ENCODE measurements at places on chromosomes 11 and 22.

- no peak for DNase-seq
Observed at GRCh38 chr11:83471831-83472727, 185.9 kb upstream of the CCDC90B start.

DNA sequence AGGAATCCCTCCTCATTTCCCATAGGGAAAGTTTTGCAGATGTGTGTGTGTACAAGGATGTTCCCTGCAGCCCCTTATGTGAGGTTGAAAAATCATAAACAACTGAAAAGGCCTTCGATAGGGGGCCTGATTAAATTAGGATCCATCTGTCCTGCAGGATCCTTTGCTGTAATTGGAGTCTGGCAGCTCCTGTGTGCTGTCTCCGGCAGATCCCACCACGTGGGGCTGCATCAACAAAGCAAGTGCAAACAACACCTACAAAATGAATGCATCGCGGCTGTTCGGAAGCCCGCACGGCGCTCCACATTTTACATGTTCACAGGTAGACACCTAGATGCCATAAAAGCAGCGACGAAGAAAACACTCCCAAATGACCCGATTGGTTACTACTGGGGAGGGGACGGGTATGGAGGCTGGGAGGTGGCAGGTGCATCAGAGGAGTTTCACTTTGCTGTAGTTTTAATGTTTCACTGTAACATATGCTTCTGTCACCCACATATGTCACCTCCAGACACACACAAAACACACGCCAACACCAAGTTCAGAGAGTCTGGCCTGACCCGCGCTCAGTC lies 52.2 kb downstream of the NFAM1 start:
- DNase-seq = no peak

DNA sequence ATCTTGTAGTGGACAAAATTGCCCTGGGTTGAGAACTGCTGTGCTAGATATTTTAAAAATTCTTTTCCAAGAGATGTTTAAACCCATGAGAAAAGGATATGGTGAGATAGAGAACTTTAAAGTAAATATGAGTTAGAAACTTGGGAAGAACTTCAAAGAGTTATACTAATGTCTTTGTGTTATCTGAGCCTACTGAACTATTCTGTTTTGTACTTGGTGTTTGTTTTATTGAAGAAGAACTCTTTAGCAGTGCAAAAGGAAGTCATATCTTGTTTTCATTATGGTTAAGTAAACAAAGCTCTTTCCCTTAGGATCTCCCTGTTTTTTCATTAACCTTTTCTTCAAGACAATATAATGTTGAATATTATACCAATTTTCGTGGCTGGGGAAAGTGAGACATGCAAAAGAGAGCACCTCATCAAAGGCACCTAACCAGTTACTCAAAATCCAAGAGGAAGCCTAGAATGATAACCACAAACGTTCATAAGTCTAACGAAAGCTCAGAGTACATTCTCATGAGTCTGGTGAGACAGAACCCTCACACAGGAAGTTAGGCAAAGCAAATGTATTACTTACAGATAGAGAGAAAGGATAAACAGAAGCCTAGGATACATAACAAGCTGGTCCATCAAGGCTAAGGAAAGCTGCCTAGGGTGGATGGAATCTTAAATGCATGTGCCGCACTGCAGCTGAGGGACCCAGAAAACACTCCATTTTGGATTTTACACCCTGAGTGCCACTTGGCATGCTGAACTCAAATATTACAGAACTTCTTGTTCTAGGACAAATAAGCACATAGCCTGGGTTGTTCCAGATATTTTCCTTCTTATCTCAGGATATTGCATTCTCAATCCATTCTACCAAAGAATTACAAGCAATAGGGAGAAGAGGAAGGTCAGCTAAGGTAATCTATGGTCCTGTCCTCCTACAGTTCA lies 112.5 kb upstream of the ANO3 start:
- no peak for DNase-seq

- DNase-seq = no peak
Observed at GRCh38 chr11:107769189-107769588, 57.3 kb upstream of the SLN start.

- no peak for DNase-seq
Observed at GRCh38 chr11:19577391-19577975, 135.2 kb upstream of the NAV2 start.

DNA sequence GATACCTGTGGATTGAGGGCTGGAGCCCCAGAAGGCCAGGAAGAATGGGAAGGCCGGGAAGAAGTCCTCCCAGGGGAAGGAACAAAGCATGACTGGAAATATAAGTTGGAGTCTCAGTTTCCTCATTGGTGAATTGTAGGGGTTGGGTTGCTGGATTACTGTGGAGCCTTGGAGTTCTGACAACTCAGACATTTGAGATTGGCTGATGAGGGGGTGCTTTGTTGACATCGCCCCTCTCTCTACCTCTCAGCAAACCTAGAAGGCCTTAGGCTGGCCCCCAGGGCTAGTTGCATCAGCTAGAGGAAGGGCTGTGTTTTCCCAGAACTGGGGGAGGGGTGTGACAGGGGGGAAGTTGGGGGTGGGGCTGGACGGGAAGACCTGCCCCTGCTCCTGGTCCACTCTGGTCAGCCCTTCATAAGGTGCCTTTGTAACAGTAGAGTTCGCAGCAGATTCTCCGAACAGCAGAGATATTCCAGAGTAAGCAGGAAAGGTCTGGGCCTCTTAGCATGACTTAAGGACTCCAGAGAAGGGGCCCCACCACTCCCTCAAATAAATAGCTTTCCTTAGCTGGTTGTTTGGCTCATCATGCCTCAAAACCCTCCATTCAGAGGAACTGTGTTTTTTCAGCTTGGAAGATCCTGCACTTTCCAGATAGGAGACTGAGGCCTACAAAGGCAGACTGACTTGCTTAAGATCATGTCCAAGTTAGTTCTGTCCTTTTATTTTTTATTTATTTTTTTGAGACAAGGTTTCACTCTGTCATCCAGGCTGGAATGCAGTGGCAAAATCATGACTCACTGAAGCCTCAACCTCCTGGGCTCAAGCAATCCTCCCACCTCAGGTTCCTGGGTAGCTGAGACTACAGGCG lies 12.5 kb upstream of the THRSP start:
- DNase-seq = no peak

GRCh38 chr22:17281026-17281425 lies 61.8 kb upstream of the ADA2 start:
- DNase-seq = no peak

DNA sequence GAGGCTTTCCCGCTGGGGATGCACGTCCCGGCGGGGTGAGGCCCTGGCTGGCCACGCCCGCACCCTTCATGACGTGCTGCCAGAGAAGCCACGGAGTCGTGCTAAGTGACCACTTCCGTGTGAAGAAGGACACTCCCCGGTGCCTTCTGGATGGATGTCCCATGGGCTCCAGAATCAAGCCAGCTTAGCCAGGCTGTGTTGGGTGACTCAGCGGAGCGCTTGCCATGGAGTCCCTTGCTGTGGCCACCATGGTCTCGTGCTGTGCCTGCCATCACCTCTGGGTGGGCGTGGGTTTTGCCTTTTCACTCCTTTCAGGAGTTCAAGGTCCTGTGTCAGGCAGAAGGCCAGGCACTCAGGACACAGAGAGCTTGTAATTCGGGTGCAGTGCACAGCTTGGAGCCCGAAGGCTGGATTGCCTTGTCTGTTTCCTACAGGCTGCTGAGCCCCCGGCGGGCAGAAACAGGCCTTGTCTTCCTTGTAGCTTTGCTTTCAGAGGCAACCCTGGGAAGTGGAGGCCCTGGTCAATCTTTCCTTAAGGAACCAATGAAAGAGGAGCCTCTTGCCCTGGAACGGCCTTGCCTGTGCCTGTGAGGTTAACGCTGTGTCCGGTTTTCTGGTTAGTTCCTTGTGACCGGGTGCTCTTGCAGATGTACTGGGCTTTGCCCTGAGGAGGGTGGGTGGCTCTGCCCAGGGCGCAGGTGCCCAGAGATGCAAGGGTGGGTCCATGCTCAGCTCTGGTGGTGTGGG lies 268.6 kb downstream of the TBC1D22A start:
- DNase-seq = peak; percentile 20

DNA sequence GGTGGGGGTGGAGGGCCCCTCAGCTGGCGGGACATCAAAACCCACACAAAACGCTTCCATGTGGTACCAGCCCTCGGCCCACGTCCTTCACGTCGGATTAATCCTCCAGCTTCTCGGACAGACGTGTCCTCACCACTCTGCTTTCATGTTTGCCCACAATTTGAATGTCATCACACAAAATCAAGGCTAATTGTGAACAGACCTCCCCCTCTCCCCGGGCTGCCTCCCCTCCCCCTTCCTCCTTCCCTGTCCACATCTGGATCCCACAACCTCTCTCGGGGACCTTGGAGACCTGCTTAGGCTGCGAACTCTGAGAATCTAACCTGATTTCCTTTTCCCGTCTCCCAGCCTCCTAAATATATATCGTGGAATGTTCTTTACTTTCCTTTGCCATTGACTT lies 262.9 kb downstream of the MN1 start:
- no peak for DNase-seq

DNA sequence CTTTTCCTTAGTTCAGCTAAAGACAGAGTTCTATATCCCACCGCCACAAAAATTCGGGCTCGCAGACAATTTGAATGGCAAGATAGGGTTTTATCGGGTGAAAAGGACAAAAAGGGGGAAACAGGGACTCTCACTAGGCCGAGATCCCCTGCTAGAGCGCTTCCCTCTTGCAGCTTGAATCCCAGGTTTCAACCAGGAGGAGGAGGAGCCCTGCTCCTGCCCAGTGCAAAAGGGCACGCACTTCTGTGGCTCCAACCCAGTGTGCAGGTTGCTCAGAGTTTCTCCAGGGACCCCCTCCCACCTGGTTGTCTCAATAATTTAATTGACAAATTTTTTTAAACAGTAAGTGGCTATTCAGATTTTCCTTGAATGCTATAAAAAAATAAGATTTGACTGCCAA lies 152.6 kb upstream of the LUZP2 start:
- no peak for DNase-seq

- no peak for DNase-seq
Observed at GRCh38 chr11:35247428-35247827, 108.5 kb downstream of the CD44 start.

- DNase-seq = no peak
Observed at GRCh38 chr11:95256321-95256779, 25.3 kb upstream of the SESN3 start.

- no peak for DNase-seq
Observed at GRCh38 chr22:20435436-20436306, 2.0 kb downstream of the SCARF2 start.
